ENCODE measurements at places on chromosomes 1 and 21.

DNA sequence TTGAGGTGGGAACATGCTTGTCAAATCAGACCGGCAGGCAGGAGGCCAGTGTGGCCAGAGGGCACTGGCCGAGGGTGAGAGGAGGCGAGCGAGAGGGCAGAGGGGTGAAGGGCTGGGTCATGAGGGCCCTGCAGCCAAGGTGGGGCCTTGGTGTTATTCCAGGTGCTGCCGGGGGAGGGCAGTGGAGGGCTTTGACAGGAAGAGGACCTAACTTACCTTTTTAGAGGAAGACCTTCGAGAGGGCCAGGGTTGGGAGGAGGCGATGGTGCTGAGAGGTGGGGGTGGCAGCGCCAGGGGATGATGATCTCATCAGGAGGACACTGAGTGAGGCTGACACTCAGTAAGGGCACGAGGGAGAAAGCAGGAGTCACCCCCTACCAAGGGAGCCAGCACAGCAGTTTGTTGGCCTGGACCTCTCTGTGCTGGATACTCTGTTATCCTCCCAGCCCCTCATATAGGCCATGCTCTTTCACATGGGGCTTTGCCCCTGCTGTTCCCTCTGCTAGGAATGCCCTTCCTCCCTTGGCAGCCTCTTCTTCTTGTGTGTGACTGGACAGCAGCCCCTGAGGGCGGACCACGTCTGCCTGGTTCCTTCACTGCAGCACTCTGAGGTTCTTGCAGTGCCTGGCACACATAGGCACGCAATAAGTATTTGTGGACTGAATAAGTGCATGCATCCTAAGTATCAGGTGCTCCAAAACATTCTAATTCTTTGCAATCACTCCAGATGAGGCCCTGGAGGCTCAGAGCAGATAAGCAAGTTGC is 7.5 kb upstream of the TTC22 start:
- no peak for DNase-seq

GRCh38 chr1:167631386-167631935 is 1.4 kb downstream of the RCSD1 start:
- no peak for DNase-seq

DNA sequence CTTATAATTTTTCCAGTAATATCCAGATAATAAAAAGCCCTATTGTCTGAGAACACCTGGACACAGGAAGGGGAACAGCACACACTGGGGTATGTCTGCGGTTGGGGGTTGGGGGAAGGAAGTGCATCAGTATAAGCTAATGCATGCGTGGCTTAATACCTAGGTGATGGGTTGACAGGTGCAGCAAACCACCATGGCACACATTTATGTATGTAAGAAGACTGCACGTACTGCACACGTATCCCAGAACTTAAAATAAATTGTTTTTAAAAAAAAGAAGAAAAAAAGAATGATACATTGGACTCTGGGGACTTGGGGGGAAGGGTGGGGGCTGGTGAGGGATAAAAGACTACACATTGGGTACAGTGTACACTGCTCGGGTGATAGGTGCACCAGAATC is 144.9 kb upstream of the C1orf174 start:
- no peak for DNase-seq

GRCh38 chr1:3156936-3157335 is 87.9 kb downstream of the PRDM16 start:
- DNase-seq = no peak

DNA sequence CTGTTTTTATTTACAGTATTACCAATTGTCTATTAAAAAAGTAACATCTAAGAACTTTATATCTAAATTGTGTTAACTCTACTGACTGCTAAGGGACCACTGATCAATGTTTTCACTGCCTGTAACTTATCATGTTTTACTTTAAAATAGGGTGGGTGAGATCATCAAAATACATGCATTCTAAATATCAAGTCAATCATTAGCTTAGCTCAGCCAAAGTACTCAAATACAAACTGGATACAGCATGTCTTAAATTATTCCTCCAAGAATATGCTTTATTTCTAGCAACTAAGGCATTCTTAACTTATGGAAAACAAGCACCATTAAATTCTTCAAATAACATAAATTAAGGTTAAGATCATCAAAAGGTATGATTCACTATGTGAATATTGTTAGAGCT is 638.7 kb upstream of the RGS18 start:
- no peak for DNase-seq

DNA sequence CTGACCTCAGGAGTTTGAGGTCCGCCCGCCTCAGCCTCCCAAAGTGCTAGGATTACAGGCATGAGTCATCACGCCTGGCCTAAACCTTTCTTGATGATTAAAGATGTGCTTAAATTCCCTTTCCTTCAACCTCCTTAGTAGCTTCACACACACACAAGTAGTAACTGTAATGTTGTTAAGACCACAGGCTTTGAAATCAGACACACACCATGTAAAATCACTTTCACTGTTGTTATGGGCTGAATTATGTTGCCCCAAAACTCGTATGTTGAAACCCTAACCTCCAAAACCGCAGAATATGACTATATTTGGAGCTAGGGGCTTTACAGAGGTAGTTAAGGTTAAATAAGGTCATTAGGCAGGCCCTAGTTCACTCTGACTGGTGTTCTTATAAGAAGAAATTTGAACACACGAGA is 180.2 kb downstream of the NR5A2 start:
- no peak for DNase-seq

DNA sequence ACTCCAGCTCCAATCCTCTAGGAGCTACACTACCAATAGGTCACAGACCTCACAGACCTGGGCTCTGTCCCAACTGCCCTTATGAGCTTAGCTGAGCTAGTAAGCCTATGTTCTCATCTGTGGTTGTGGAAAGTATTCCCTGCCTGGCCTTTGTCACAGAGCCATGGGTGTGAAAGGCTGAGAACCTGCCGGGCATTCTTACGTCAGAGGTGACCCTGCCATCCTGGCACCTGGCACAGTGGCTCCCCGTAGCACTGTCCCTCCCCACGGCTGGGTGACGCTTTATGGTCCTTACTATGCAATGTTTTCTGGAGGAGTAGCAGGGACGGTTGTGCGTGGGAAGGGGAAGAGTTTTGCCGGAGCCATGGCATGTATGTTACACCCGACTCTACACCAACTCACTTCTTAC is 3.5 kb downstream of the TNFRSF1B start:
- DNase-seq = no peak

All from T-helper 2 cell treated with Interferon-gamma antibody and Interleukin-4, amounts not matched to agents 5 μg/mL and 100 μg/mL, for 36 hours (primary cell).